ENCODE measurements at places on chromosomes 12 and 14.

DNA sequence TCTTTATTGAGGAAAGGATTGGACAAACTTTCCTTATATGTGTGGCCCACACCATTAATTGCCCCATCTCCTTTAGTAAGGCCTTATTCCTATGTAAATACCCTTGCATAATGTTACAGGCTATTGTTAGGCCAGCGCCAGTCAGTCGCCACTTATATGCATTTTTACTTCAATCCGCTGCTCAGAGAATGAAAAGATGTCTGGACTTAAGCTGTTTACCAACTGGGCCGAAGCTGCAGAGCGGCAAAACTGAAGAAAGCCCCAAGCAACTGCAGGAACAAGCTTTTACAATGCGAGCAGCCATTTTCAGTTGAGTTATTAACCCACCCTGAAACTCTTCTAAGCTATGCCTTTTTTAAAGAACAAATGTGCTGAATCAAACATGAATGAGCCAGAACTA, 92.1 kb upstream of the OTX2 start:
- no peak for DNase-seq

DNA sequence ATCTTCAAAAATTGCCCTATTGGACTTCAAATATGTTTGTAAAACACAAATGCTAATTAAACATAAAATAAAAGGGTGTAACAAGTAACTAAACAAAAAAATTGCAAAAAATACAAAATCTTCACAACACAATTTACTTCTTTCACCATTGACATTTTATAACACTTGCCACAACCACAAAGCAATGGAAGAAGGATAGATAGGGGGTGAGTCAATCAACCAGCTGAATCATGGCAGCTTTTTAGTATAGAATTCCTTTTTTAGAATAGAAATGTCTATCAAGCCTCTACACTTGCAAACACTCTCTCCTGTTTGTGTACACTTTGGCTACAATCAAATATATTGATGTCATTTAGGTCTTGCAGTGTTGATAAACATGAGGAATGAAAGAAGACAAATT, 232.7 kb downstream of the SLC16A7 start:
- DNase-seq: no peak

DNA sequence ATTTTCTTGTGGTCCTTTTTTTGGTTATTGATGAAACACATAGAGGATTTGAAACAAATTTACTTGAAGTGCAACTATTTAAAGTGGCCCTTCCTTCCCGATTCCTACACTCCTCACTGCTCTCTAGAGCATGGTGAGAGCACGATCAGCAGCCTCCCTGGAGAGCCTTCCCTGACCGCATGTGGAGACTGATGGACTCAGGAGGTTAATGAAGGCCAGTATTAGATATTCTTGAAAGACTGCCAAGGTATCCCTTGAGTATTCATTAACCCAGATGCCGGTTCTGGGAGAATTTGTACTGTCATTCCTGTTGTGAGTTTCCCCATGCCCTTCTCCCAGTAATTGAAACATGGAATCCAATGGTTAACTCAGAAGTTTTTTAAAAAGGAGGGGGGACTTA, 102.8 kb upstream of the FGD4 start:
- DNase-seq: no peak

DNA sequence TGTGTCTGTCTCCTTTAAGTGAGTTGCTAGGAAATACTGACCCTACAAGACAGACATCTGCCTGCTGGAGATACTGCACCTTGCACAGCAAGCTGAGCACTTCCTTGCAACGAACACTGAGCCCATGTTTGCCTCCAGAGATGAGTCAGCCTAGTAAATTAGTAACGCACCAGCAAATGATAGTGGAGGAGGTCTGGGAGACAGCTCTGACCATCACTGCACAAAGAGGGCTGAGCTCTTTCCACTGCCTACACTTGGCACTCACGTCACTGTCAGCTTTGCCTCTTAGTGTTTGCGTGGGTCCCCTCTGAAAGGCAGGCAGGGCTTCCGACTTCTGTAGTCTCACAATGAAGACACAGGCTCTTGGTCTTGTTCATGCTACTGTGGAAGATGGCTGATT, 109.0 kb downstream of the APAF1 start:
- no peak for DNase-seq

- DNase-seq: no peak
Measured at GRCh38 chr14:99195602-99196309, 76.2 kb downstream of the BCL11B start.

DNA sequence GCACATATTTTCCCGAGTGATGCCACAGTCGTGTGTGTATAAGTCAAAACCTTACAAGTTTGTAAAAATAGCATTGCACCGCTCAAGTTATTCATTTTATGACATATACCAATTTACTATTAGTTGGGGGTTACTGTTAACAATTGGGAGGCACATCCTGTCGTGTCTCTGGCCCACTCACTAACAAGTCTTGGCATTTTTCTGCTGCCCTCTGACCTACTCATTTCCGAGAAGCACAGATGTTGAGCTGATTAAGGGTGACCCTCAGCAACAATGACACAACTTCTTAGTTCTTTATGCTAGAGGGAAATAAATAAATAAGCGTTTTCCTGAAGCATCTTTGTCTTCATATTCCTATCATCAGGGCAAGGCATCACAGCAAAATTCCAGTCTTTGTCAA, 6.8 kb upstream of the ATG14 start:
- no peak for DNase-seq

- no peak for DNase-seq
Measured at GRCh38 chr12:22410486-22410885, 76.0 kb upstream of the ST8SIA1 start.

DNA sequence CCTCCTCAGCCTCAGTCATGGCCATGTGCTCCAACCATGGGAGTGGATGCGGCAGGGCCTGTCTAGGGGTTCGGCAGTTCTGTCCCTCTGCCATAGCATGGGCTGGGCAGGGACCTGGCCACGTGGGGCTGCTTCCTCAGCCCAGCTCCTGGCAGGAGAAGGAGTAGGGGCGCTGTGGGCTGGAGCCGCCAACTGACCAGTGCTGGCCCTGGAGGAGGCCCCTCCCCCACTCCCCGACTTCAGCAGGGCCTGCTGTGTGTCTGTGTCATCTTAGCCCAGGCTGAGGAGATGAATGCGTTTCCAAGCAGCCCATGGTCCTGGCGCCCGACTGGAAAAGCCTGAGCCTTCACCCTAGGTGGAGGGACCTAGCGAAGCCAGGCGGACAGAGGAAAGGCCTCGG, 2.7 kb upstream of the PACS2 start:
- no peak for DNase-seq

DNA sequence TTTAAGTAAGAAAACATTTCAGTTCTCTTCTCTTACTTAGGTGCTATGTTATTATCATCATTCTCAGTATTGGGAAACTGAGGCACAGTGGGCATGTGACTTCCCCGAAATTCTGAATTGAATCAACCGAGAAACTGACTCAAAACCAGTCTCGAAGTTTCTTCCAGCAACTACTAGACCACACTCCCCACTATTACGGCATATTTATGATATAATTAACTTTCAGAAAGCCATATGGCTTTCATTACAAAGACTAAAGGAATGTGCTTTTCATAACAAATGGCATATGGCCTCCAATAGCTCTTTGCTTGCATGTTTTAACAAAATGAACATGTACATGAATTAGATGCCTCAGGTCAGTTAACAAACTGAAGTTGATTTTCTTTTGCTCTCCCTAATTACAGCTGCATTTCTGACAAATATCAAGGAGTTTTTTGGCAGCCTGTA, 182.9 kb upstream of the SLC38A2 start:
- DNase-seq: no peak

- DNase-seq: no peak
Measured at GRCh38 chr12:47754881-47755280, 3.8 kb downstream of the RAPGEF3 start.

GRCh38 chr14:69274321-69274720, 14.4 kb downstream of the GALNT16 start:
- no peak for DNase-seq

GRCh38 chr12:6627616-6628015, 8.1 kb downstream of the LPAR5 start:
- DNase-seq: no peak

GRCh38 chr12:86729739-86730138, 473.5 kb upstream of the MGAT4C start:
- DNase-seq: no peak

- no peak for DNase-seq
Measured at GRCh38 chr12:98924-99352, 32.4 kb downstream of the IQSEC3 start.

DNA sequence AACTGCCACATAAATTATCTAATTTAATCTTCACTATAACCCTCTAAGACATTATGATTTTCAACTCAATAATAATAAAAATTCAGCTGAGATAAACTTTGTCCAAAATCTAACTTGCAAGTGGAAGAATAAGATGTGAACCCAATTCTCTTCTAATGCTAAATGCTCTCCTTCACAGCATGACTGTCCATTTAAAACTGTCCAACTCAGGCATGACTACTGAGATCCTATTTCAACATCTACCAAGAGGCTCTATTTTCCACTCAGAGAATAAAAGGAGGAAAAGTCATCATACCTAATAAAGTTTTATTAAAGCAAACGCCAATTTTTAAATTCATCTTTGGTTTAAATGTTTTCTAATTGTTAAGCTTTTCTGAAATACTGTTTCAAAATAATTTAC, 183.6 kb downstream of the MED13L start:
- no peak for DNase-seq

GRCh38 chr14:47208434-47208833, 467.0 kb downstream of the MDGA2 start:
- no peak for DNase-seq

DNA sequence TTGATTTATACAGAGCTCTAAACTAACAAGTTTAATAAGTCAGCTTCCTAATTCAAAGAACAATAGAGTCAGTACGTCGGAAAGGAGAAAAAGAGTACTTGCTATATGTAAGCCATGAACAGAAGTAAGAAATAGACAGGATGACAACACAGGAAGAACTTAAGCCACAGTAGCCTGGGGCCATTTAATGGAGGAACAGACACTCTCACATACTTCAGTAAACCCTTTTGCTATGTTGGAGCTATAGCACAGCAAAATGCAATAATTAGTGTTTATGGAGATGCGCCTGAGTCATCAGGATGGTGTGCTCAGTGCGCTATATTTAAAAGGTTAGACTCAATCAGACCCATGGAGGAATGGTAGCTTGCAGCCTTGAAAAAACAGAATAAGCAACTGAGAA, 61.0 kb downstream of the SRGAP1 start:
- no peak for DNase-seq

DNA sequence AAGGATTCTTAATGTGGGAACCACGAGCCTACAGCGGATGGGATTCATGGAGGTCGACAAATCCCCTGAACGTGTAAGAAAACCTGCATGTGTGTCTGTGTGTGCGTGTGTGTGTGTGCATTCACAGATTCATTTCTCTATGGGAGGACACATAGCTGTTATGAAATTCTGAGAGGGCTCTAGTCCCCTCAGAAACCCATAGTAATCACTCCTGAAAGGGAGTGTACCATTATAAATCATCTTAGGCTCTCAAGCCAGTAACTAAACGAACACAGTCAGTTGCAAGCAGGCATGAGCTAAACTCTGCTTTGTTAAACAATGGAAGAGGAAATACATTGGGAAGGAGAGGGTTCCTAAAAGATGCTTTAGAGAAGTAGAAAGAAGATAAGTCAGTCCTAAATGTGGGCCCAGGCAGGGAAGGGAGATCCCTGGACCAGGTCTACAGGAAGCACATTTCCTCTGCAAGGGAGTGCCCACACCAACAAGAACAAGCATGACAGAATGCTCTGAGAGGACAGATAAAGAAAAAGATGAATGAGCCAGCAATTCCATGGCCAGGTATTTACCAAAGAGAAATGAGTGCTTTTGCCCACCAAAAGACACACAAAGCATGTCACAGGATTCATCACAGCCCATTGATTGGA, 91.3 kb downstream of the ITPR2 start:
- no peak for DNase-seq

DNA sequence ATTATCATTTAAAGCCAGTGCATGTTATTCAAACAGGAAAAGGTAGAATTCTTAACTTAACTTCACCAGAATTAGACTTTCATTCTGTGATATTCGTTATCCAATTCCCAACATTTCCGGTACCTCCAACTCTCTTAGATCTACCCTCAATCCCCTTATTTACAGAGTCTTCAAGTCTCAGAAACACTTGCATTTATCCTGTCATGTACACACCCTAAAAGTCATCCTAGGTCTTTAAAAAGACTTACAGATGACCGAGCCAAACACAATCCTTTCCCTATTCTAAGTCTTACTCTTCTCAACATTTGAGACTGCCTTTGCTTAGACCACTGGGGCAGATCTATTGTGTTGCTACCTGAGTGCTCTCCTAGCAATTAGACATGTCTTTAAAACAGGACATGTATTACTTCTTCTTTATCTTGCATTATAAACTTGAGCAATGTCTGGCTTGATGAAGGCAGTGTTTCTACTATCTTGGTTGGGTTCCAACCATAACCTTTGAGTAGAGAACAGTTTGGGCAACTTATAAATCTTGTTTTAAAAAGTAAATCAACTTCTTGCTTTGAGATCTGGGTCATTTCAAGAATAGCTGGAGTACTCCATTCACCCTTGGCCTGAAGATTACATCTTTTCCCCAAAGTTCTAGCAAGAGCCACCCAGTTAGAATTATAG, 140.6 kb upstream of the PLEKHG7 start:
- no peak for DNase-seq

DNA sequence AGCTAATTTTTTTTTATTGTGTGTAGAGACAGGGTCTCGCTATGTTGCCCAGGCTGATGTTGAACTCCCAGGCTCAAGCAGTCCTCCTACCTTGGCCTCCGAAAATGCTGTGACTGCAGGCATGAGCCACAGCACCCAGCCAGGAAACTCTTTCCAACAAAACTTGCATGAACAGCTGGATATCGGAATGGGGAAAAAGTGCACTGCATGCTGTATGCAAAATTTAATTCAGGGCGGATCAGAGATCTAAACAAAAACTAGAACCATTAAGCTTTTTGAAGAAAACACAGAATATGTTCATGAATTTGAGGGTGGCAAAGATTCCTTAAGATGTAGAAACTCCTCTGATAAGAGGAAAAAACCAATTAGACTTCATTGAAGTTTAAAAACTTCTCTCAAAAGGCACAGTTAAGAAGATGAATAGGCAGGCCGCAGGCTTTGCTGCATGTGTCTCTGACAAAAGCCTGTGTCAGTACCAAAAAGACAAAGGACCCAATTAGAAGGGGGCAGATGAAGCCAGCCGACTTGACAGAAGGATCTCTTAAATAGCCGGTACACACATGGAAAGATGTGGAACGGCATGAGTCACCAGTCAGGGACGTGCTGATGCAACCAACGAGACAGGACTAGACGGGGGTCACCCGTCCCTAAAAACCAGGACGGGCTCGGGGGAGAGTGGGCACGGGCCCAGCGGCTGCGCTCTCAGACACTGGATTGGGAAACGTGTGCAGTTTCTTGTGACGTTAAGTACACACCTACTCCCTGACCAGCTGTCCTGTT, 34.8 kb upstream of the MMP17 start:
- no peak for DNase-seq

Measured in stimulated activated CD4-positive, alpha-beta T cell treated with anti-CD3 and anti-CD28 coated beads, TNF-alpha, amount 100 ng/mL, for 1 hour (primary cell).